Stimulated activated CD8-positive, alpha-beta memory T cell treated with anti-CD3 and anti-CD28 coated beads, Interleukin-4, amount 100 ng/mL, for 4 hours (primary cell): ENCODE measurements at places on chromosomes 6 and 20.

- no peak for DNase-seq
Measured at GRCh38 chr20:51802170-51802751, at the start of gene SALL4. TSS of gene SALL4 (minus strand) at chr20:51802521. CDS start at chr20:51802408, 113 bp downstream.

- no peak for DNase-seq
Measured at GRCh38 chr6:55011034-55011433, 163.3 kb upstream of the HCRTR2 start.

GRCh38 chr20:23586735-23587525, 18.6 kb upstream of the CST9L start:
- no peak for DNase-seq

- DNase-seq = no peak
Measured at GRCh38 chr20:51656726-51657260, 111.4 kb downstream of the ATP9A start.

DNA sequence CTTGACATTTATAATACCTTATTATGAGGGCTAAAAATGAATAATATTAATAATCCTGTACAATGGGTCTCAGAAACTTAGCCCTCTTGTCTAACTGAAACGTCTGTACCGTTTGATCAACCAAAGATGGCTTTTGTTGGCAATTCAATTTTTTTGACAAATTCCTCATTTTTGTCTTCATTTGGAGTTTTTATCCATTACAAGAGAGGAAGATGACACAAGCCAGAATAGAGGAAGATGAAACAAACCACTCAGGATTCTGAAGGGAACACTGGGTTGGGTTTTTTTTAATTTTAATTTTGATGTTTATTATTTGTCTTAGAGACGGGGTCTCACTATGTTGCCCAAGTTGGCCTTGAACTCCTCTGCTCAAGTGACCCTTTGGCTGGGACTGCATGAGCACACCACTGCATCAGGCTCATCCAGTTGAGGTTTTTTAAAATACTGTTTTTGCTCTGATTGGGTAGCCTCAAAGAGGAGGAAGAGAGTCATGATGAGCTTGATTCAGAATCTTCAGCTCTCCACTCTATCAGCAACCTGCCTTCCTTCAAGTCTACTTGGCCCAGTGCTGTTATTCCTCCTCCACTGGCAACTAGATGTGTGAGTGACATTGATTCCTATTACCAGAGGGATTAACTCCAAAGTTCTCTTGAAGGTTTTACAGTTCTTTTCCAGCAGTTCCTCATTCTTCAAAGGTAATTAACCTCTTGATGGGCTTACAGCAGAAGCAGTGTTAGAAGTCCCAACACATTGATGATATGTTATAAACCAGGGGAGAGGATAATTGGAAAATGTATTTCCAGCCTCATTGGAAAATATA, 71.3 kb downstream of the ATXN1 start:
- no peak for DNase-seq

- no peak for DNase-seq
Measured at GRCh38 chr6:100065348-100065747, 71.3 kb upstream of the MCHR2 start.

DNA sequence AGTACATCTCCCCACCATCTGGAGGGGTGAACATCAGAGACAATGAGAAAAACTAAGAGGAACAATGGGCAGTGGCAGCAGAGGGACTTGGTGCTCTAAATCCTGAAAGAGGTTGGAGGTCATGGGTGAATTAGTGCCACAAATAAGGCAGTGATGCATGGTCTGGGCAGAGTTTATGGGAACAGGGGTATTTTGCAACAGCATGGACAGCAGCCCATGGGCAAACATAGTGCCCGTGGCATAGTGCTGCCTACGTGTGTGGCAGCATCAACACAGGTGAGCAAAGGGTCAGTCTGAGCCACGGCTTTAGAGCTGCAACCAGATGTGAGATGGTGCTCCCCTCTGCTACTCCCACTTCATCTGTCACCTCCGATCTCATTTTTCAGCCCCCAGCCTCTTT, 459.1 kb upstream of the CITED2 start:
- no peak for DNase-seq

GRCh38 chr20:62143081-62143956, at the start of the genes PSMA7 and SS18L1:
TSS of gene PSMA7 (minus strand) at chr20:62143394. CDS start at chr20:62143303, 91 bp downstream.
TSS of gene SS18L1 (plus strand) at chr20:62143769. CDS start at chr20:62143821, 52 bp downstream.
- peak; percentile 69 for DNase-seq

- DNase-seq = no peak
Measured at GRCh38 chr6:3697609-3698008, 53.9 kb downstream of the PXDC1 start.

DNA sequence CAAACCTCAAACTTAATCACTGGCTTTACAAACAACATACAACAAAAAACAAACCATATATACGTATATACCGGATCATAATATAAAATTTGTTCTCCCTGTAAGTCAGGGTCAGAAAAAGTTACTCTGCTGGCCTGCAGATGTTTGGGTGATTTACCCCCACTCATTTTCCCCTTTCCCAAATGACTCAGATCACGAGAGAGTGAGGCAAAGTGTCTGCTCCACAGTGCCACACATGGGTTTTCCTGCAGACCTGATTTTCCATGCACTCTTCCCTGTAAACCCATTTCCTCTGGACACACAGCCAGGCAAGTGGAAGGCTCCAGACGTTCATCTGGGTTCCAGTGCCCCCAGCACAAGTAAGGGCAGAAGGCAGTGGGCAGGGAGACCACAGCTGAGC, 23.5 kb downstream of the GFOD1 start:
- DNase-seq = no peak

GRCh38 chr6:53828215-53828614, 33.4 kb downstream of the LRRC1 start:
- DNase-seq = no peak

GRCh38 chr20:3565851-3566250, 95.0 kb downstream of the ATRN start:
- no peak for DNase-seq

GRCh38 chr6:137025786-137026730, 18.7 kb downstream of the IL20RA start:
- DNase-seq = no peak

DNA sequence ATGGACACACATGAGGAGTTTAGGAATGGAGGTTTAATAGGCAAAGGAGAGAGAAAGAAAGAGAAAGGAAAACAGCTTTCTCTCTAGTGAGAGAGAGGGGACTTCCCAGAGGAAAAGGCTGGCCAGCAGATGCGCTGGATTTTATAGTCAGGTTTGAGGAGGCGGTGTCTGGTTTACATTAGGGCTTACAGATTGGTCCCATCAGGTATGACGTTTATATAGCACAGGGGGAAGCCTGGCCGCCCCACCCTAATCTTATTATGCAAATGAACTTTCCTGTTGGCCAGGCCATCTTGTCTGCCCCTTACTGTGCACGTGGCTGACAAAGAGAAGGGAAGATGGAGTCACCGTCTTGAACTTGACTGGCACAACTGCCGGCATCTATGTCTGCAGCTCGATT, 86.6 kb upstream of the QKI start:
- DNase-seq = no peak

DNA sequence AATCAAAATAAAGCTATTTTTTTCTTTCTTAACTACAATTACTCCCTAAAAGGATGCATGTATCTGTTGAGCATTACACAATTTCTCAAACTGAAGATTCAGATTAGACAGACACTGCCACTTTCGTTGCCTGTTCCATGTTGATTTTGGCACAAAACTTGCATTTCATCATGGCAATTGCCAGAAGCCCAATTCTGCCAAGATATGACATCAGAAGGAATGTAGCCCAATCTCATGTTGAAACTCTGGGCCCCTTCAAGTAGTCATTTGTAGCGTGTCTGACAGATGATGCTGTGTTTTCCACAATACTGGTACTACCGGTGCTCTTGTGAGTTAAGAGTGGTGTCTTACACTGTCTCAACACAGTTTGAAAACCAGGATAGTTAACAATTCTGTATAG, 705.4 kb downstream of the PTPRT start:
- no peak for DNase-seq

DNA sequence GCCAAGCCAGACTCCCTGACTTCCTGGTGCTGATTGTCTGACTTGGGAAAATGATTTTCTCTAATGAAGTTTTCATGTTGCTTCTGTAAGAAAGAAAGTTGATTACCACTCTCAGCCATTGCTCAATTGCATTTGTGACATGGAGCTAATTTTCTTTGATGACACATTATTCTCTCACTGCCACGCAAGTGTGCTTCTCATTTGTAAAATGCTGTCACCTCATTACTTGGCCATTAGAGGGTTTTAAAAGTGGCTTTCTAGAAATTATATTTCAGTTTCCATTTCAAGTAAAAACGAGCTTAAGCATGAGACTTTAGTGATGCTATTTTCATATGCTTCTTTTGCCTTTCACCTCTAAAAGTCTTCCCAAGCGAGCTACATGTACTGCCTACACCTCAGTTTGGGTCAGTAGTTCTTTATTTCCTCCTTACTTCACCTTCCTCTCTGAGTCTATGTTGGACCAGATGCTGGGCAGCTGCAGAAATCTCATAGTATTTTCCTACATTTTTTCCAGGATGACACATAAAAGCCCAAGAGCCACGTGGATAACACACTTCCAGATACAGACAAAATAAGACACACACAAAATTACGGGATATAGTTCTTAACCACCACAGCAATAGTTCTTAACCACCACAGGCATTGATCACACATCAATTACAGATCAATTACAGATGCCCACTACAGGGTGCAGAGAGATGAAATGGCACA, 6.3 kb upstream of the FAM210B start:
- DNase-seq = no peak

GRCh38 chr6:109456111-109456583, 575 bp upstream of the MICAL1 start:
- DNase-seq = no peak

DNA sequence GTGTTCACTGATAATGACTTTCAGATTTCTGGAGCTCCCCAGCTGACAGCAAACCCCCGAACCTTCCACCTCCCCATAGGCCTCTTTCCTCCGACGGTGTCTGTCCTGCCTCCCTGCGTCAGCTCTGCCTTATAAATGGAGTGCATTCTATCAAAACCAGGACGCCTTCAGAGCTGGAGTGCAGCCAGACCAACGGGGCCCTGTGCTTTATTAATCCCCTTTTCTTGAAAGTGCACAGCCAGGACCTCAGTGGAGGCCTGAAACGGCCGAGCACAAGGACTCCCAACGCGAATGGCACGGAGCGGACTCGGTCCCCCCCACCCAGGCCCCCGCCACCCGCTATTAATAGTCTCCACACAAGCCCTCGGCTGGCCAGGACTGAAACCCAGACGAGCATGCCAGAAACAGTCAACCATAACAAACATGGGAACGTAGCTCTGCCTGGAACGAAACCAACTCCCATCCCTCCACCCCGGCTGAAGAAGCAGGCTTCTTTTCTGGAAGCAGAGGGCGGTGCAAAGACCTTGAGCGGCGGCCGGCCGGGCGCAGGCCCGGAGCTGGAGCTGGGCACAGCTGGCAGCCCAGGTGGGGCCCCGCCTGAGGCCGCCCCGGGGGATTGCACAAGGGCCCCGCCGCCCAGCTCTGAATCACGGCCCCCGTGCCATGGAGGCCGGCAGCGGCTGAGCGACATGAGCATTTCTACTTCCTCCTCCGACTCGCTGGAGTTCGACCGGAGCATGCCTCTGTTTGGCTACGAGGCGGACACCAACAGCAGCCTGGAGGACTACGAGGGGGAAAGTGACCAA, 42.3 kb upstream of the NAA20 start:
- no peak for DNase-seq

DNA sequence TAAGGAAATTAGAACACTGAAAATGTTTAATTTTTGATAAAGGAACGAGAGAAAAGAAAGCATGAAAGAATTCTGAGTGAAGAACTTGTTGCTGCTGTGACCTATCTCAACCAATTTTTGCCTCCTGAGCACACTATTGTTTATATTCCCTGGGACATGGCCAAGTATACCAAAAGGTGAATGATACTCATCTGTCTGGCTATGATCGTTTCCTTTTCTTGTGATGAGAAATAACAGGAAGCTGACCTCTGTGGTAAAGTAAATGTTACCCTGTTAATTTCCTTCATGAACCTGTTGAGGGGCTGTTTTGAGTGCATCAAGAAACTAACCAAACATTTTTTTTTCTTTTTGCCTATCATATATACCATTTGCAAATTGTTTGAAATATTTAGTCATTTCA, 69.1 kb downstream of the FIG4 start:
- DNase-seq = no peak

- DNase-seq = no peak
Measured at GRCh38 chr6:101776919-101777350, 383.4 kb downstream of the GRIK2 start.

DNA sequence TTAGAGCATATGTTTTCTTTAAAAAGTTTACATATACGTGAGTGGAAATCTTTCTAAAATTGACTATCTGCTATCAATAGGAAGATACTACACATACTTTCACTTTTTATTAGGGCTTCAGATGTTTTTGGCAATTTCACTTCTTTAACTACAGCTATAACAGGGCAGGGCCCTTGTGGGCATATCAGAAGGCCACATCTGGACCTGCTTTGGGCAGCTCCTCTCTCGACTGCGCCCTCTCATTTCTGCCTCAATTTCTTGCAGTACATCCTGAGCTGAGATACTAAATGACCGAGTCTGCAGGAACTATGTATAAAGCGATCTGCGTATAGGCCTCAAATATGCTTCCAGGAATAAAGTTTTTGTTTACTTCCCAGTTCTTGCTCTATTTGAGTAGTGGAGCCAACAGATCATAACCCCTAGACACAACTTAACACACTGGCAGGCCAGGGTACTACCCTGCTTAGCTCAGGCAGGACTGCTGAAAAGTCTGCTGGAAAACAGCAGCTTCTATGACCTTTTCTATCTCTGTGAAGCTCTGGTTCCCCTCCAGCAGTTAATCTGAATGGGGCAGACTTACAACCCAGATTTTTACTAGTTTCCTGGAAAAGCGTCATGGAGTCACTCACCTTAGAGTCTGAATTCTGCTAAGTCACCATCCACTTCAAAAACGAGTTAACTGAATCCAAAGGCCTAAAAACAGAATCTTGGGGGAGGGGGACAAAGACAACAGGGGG, 12.7 kb downstream of the GCLC start:
- no peak for DNase-seq

DNA sequence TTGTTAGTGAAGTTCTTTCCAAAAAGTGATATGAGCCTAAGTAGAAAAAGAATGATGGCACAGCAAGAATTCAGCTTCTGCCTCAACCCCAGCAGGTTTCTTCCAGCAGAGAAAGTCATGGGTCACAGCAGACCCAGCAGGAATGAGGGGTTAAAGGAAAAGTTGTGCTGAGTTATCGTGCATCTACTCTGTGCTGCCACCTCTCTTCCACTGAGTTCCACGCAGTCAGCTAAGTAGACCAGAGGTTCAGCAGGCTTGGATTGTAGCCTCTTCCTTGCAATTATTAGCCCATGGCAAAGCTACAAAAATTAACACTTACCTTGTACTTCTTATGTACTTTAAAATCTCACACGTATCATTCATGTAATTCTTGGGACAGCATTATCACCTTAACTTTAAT, 510.8 kb downstream of the PTPRT start:
- no peak for DNase-seq
